CD4-positive, alpha-beta T cell treated with Interleukin-6 at 100 ng/mL for 8 hours (primary cell): ENCODE measurements at places on chromosomes 16 and 17.

GRCh38 chr17:77269696-77270681 is 129.2 kb downstream of the SEC14L1 start:
- DNase-seq, result no peak

DNA sequence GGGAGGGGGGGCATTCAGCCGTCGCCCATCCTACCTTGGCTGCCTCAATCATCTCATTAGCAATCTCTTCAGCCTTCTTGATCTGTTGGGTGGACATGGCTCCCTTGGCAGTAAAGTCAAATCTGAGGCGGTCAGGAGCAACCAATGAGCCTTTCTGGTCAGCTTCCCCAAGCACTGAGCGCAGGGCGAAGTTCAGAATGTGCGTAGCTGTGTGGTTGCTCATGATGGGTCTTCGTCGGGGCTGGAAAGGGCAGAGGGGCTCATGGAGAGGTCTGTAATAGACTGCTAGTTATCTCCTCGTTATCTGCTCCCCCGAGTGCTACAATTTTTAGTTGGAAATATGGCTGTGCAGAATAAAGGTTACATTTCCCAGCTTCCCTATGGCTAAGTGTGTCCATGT is 7.2 kb upstream of the EXOSC6 start:
- no peak for DNase-seq

GRCh38 chr16:68802190-68802589 is 41.1 kb upstream of the TANGO6 start:
- DNase-seq, result no peak

DNA sequence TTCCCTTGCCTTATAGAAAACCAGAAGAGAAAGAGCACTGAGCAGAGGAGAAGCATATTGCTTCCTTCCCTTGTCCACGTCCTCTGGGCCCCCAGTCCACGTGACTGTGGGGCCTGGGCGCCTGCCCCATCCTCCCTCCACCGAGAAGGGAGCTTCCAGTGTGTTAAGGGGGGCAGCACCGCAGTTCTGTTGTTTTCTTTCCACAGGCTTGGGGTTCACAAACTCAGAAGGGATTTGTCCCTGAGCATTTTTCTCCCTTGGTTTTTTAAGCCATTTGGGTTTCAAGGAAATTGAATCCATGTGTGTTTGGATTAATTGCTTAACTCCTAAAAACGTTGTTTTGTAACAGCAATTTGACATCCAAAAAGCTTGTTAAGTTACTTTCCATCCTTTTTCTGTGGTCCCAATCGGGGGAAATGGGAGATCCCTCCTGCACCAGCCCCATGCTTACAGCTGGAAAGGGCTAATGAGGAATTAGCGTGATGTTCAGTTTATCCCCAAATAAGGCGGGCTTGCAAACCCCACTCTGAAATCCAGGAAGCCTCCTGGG is 347.5 kb upstream of the TNRC6C start:
- DNase-seq, result no peak

- DNase-seq, result no peak
These were observed 968.1 kb downstream of the CDH11 start for GRCh38 chr16:64153718-64154117.

DNA sequence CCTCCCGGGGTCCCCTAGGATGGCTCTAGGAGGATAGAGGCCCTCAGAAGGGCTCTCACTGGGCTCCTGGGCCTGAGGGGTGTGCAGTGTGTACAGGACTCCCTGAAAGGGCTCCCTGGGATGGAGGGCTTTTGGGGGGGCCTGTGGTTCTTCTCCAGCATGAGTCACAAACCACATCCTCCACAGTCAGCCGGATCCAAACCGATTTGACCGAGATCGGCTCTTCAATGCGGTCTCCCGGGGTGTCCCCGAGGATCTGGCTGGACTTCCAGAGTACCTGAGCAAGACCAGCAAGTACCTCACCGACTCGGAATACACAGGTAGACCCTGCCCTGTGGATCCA is 4.5 kb downstream of the TRPV2 start:
- DNase-seq, result peak; percentile 41

DNA sequence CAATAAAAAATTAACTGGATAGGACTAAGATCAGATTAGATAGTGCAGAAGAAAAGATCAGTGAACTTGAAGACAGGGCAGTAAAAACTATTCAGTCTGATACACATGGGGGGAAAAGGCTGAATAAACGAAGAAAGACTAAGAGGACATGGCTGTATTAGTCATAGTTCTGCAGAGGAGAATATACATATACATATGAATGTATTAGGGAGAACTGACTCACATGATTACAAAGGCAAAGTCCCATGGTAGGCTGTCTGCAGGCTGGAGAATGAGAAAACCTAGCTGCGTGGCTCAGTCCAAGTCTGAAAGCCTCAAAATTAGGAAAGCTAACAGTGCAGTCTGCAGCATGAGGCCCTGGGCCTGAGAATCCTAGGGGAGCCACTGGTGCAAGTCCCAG is 98.2 kb upstream of the GNAO1 start:
- no peak for DNase-seq

- peak; percentile 89 for DNase-seq
These were observed 23.1 kb downstream of the LAT start for GRCh38 chr16:29007730-29008593.

- no peak for DNase-seq
These were observed 81.3 kb downstream of the GSG1L start for GRCh38 chr16:27982184-27982583.

- DNase-seq, result no peak
These were observed 3.2 kb upstream of the SCRN2 start for GRCh38 chr17:47844227-47844626.

DNA sequence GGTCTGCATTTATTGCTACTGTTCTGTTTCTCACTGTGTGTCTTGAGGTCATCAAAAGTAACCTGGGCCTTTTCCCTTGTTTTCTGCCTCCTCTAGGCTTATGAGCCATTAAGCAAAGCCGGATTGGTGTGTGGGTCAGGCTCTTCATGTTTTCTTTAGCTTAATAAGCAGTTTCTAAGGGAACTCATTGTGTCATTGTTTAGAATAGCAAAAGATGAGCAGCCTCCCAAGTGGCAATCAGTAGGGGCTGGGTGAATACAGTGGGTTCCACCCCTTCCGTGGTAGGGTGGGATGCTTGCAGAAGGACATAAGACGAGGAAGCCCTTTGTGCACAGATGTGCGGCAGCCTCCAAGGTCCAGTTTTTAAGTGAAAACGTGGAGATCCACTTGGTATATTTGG is 34.5 kb downstream of the ABCC1 start:
- no peak for DNase-seq

- no peak for DNase-seq
These were observed 5.7 kb upstream of the RAB5C start for GRCh38 chr17:42160531-42160910.

GRCh38 chr17:68822719-68823289 is 132.4 kb downstream of the ABCA8 start:
- DNase-seq, result no peak

DNA sequence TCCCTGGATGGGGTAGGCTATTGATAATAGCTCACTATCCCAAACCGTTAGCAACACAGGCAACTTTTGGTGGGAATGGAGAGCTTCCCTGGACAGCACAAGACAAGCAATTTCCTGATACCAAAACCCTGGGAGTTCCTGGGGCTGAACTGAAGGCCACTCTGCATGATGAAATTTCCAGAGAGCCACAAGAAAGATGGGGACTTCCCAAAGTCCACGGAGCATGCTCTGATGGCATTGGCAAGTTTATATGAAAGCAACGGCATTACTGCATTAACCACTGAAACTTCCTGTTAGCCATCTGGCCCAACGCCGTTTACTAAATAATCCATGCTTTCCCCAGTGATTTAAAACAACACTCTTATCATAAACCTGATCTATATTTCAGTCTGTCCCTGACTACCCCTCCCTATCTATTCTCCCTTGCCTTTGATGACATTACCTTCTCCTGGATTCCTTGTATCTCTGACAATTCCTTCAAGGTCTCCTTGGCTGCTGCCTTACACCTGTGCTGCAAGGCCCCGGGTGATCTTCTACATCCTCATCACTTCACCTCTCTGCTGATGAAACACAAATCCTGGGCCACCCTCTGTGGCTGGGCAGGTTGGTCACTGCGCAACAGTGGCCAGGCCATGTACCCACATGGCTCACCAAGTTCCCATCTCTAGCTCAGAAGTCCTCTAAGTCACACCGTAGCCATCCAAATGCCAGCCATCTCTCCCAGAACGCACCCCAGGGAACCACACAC is 108.5 kb upstream of the RCVRN start:
- no peak for DNase-seq

GRCh38 chr16:8862309-8863130 is 6.3 kb downstream of the CARHSP1 start:
- no peak for DNase-seq

GRCh38 chr17:49437696-49438435 is 23.2 kb upstream of the PHB1 start:
- no peak for DNase-seq

- no peak for DNase-seq
These were observed 669.0 kb upstream of the CA10 start for GRCh38 chr17:52827526-52827925.

GRCh38 chr17:28702752-28703150 is 8.9 kb downstream of the PROCA1 start:
- DNase-seq, result no peak

- no peak for DNase-seq
These were observed 20.7 kb downstream of the SPHK1 start for GRCh38 chr17:76404976-76405563.

- DNase-seq, result no peak
These were observed 19.2 kb downstream of the SDK2 start for GRCh38 chr17:73625006-73625405.

DNA sequence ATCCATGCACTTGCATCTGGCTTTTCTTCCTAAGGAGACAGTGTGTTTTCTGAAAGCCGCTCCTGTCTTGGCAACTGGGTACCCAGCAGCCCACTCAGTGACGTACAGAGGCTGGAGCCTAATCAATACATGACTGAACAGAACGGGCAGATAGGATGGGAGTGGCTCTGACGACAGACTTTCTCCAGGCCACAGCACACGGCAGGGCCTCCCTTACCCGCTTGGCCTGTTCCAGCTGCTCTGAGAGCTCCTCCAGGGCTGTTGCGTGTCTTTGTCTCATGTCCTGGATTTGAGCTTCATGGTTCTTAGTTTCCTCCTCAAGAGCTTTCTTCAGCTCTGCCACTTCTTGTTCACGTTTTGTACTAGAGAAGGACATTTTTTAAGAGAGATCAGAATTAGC is 64.9 kb downstream of the NDEL1 start:
- DNase-seq, result no peak

- no peak for DNase-seq
These were observed 19.2 kb downstream of the ST3GAL2 start for GRCh38 chr16:70419384-70420327.

- DNase-seq, result no peak
These were observed 16.1 kb upstream of the GFAP start for GRCh38 chr17:44931376-44931775.

GRCh38 chr17:47955497-47956461 is 1.9 kb downstream of the PRR15L start:
- no peak for DNase-seq

GRCh38 chr17:30794372-30794771 is 30.1 kb downstream of the CRLF3 start:
- DNase-seq, result no peak

DNA sequence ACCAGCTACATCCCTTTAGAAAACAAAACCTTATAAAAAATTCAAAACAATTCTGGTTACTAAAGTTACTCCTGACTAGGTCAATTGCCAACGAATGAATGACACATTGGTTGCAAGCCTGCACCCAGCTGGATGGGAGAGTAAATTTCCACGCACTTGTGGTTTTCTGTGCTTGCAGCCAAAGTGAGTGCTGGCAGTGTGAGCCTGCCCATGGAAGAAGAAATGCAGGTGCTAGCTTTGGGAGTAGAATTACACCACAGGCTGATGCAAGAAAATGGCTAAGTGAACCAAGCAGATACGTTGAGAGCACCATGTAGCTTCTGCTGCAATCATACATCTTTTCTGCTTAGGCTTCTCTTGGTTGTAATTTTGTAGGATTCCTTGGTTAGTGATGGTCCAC is 74.6 kb downstream of the SYCE1L start:
- no peak for DNase-seq

DNA sequence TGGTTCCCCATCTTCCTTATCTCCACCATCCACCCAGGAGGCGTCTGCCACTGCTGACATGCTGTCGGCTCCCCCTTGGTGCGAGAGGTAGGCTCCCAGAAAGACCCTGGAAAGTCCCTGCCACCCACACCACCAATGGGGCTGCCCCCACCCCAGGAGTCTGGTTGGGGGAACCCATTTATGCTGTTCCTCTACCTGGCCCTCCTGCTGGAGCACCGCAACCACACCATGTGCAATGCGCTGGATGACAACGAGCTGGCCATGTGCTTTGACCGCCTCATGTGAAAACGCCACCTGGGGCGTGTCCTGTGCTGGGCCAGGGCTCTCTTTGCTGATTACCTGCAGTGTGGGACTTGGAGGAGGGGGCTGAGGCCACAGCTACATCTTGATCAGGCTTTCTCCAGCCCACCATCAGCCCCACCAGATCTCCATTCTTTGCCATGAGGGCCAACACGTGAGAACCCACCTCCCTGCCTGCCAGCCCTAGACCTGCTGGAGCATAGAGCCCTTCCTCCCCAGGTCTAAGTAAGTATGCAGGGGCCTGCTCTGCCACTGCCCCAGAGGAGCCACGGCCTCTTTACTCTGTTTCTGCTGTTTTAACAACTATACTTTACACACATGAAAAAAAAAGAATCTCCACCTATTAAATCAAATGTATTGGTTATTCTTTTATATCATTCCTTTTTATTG is 7.9 kb upstream of the ALDH3A1 start:
- DNase-seq, result no peak

- no peak for DNase-seq
These were observed 1.8 kb upstream of the HOXB8 start for GRCh38 chr17:48616717-48617470.

DNA sequence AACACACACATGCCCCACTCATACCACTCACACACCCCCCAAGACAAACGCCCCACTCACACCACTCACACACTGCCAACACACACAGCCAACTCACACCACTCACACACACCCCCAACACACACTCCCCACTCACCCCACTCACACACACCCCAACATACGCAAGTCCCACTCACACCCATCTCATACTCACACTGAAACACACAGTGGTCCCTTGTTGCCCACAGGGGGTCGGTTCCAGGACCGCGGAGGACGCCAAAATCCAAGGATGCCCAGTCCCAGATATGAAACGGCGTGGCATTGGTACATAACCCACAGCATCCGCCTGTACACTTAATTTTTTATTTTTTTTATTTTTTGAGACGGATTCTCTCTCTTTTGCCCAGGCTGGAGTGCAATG is 20.9 kb downstream of the RNF213 start:
- no peak for DNase-seq

GRCh38 chr17:8187517-8188262 is 2.3 kb downstream of the BORCS6 start:
- DNase-seq, result peak; percentile 90

GRCh38 chr17:32529604-32530003 is 42.8 kb downstream of the CDK5R1 start:
- DNase-seq, result no peak

- DNase-seq, result peak; percentile 63
These were observed 21.4 kb upstream of the ABR start for GRCh38 chr17:1201132-1201702.

- DNase-seq, result no peak
These were observed 7.0 kb downstream of the ZNF319 start for GRCh38 chr16:57993438-57993837.

- no peak for DNase-seq
These were observed 841 bp downstream of the RAPGEFL1 start for GRCh38 chr17:40178021-40178601.
